ENCODE measurements at places on chromosomes 11 and 22.

DNA sequence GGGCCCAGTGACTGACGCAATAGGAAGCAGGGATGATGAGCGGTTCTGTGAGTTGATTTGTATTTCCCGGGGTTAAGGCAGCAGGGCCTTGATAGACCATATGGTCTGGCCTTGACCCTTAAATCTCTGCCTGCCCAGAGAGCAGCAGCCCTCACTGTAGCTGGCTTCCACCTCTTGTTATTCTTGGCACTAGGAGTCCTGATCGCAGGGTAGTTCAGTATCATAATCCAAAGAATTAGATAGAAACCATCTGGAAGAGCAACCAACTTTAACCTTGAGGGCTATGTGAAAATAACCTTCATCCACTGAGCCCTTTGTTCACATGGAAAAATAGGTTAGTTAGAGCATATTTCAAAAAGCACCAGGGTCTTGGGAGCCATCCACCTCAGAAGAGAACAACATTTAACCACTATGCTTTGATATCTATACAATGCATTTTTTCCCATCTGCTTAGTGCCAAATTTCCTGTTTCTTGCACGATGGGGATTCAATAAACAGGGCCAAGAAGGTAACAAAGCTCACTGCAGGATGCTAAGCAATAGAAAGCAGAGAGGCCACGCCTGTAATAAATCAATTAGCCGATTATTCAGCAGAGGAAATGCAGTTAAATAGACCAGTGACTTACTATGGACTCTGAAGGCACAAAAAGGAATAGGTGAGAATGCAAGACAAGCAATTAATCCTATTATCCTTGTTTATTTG lies 761.3 kb downstream of the OPCML start:
- DNase-seq: no peak

DNA sequence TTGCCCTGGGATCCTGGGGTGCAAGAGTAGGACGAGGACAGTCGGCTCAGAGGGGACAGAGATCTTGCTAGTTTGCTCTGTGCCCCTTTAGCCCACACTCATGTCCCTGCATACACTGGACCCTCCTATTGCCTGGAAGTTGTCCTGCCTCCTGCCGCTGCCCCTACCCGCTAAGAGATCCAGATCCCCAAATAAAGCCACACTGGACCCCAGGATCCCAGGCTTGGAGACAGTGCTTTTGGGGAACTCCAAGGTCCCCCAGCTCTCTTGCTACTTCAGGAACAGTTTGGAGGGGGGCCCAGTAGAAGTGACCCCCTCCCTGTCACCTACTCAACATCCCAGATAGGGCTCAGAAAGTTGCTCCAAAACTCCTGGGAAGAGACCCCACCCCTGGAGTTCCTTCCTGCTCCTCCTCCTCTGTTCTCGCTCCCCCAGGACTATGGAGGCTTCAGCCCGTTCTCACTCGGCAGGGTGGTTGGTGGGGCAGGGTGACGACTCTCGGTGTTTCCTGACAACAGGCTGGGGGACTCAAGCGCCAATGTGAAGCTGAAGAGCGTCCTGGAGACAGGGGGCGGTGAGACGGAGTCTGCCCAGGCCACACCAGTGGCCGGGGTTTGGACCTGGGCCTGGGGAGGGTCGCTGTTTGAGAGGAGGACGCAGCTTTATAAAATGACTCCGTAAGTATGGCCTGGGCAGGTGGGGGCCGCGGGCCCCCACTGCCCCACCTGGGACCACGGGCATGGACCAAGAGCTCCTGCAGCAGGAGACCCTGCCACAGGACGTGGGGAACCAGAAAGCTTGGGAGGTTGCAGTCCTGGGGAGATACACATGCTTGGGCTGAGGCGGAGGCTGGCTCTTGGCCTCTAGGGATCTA lies 19.2 kb upstream of the TUB start:
- DNase-seq: no peak

GRCh38 chr11:94472916-94473799 lies 20.5 kb downstream of the MRE11 start:
- DNase-seq: no peak

- no peak for DNase-seq
Measured at GRCh38 chr11:69220561-69221051, 64.9 kb downstream of the SMIM38 start.

DNA sequence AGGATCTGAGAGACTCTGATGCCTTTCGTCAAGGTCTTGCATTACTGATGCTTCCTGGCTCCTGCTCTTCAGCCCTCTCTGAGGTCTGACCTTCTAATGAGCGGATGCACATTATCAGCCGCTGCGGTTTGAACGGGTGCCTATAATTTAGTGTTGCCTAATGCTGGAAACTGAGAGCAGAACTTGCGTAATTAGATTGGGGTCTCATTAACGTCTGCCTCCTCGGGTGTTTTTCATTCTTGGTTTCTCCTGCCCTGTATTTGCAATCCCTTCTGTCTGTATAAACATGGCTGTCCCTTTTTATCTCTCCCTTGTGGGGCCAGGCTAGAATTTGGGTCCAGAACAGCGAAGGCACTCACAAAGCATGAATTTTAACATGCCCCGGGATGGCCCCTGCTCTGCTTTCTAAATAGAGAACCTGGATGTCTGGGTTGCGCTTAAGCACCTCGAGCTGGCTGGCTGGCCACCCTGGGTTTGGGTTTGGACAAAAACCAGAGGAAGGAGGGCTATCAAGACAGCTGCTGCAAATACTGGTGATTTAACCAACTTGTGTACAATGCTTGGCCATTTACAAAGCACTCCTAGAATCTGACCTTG lies 118.6 kb downstream of the TIMP3 start:
- no peak for DNase-seq

DNA sequence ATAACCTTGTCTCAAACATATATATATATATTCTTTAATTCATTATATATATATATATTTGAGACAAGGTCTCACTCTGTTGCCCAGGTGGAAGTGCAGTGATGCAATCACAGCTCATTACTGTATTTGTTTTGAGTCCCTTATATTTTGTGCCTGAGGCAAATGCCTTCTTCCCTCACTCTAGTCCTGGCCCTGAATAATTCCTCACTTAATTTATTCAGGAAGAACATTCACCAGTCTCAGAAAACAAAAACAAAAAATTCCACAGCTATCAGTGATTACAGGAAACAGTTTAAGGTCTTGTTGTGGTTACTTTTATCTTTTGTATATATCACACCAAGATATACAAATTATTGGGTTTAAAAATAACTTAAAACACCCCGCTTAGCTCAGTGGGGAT lies 155.7 kb downstream of the CWF19L2 start:
- no peak for DNase-seq

DNA sequence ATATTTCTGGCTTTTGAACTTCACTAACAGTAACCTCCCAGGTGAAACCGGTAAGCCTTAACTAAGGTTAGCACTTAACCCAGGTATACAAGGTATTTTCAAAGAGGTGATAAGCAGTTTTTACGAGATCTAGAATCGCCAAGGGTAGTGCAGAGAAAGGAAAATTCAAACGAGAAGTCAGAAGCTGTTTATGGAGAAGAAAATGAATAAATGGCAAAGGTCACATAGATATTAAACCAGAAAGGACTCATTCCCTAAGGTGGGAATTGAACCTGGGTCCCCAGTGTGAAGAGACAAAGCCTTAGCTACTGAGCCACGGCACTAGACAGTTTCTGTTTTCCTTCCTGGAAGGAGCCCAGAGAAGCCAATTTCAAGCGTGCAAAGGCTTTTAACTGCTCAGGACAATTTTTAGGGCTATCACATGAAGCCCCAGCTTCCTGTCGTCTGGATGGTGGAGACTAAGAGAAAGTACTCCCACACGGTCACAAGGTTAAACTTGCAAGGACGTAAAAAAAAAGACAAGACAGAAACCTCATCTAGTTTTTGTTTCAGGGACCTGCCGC lies 5.7 kb upstream of the C1QTNF6 start:
- no peak for DNase-seq
